ENCODE measurements at places on chromosomes 1 and 21.

GRCh38 chr1:193406901-193407300 is 220.5 kb upstream of the B3GALT2 start:
- DNase-seq, result peak; percentile 81

DNA sequence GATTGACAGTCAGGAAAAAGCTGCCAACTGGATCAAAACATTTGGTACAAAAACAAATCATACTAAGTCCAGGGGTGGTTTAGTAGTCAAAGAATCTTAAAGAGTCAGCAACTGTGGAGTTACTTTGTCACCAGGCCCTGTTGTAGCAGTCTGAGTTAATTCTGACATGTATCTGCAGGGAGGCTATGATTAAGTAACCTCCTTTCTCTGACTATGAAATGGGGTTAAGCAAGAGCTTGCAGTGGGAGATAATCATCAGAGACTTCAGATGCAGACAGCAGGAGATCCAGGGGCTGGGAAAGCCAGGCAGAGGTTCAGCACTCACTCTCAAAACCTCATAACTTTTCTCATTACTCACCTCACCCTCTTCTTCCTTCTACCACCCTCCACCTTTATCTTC is 99.2 kb upstream of the BTG3 start:
- no peak for DNase-seq

DNA sequence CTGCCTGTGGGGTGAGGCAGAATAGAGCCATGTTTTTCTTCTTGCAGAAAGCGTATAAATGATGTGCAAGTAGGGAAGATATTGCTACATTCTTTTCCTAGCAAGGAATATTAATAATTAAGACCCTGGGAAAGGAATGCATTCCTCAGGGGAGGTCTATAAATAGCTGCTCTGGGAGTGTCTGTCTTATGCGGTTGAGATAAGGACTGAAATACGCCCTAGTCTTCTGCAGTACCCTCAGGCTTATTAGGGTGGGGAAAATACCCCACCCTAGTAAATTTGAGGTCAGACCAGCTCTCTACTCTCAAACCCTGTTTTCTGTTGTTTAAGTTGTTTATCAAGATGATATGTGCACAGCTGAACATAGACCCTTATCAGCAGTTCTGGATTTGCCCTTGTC is 155.9 kb upstream of the HMCN1 start:
- DNase-seq, result no peak

DNA sequence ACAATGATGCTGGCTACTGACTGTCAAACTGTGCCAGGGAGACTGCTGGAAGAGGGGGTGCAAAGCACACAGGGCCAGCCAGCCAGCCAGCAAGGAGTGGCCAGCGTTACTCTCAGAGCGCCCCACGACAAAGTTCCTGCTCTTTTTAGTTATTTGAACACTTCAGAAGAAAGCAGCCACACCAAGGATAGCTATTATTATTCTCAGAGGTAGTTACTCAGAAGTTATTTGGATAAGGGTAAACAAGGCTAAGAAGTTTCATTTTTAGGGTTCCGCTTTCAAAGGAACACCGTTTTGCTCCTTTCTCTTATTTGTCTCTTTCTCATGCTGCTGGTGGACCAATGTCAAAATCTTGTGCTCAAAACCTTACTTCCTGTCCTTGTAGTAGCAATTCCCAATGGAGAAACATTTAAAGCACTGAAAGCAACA is 59.9 kb downstream of the VANGL2 start:
- no peak for DNase-seq

- no peak for DNase-seq
These were observed 14.6 kb downstream of the SDC3 start for GRCh38 chr1:30893776-30894507.

DNA sequence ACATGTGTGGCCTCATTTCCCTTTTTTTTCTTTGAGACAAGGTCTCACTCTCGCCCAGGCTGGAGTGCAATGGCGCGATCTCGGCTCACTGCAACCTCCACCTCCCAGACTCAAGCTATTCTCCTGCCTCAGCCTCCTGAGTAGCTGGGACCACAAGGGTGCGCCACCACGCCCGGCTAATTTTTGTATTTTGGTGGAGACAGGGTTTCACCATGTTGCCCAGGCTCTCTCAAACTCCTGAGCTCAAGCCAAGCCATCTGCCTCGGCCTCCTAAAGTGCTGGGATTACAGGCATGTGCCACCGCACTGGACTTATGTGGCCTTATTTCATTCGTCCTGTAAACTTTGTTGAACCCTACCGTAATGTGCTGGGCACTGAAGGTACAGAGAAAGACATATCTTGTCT is 569 bp upstream of the WARS2 start:
- no peak for DNase-seq

DNA sequence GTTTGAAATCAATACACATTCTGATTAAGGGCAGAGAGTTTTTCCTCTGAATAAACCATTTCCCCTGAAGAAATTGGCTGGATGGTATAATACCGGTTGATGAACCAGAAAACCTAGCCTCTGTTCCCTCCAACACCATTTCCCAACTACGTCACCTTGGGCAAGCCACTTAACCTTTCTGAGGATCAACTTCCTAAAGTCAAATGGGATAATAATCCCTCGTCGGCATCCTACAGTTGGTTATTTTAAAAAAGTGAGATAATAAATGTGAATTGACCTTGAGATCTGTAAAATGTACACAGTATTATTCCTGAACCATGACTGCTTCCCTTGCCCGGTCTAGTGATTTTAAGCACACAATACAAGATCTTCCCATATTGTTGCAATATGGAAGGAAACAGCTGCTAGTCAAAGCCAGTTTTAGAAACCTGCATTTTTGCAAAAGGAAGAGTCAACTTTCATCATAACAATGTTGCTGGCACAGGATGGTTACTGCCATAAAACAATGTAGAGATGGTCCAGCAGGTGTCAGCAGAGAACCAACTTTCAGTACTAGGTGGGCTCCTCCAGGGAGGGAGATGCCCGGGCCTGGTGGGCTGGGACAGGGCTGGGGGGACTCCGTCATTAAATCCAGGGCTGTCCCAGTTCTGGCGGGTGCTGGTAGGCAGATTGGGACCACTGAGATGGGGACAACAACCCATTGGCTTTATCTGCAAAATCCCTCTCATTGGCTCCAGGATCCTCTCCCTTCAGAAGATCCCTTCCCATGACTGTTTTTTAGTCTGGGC is 5.2 kb upstream of the HLX start:
- peak; percentile 60 for DNase-seq

DNA sequence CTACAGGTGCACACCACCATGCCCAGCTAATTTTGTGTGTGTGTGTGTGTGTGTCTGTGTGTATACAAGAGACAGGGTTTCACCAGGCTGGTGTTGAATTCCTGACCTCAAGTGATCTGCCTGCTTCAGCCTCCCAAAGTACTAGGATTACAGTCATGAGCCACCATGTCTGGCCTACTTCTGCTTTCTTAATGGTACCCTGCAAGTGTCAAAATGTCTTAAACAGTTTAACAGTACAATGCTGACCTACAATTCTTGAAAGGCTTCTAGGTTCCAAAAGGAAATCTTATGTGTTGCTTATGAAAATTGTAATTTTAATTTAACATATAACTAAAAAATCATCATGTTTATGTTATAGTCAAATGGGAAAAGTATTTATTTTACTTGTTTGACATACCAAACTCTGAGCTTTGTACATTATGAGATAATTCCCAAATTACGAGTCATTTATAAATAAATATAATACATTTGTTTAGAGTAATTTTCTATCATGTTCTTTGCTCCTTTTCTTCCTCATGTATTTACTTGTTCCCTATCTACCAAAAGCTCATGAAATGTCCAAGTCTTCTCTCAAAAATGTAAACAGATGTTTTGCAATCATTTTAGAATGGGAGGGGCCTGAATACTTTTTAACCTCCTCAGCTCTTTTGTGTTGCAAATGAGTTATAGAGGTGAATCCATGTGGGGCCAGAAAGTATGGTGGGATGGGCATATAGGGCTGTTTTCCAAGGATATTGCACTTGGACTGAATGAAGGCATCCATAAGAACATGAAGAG is 8.4 kb upstream of the VCAM1 start:
- no peak for DNase-seq

GRCh38 chr1:54809496-54810074 is 8.5 kb upstream of the TTC22 start:
- no peak for DNase-seq

DNA sequence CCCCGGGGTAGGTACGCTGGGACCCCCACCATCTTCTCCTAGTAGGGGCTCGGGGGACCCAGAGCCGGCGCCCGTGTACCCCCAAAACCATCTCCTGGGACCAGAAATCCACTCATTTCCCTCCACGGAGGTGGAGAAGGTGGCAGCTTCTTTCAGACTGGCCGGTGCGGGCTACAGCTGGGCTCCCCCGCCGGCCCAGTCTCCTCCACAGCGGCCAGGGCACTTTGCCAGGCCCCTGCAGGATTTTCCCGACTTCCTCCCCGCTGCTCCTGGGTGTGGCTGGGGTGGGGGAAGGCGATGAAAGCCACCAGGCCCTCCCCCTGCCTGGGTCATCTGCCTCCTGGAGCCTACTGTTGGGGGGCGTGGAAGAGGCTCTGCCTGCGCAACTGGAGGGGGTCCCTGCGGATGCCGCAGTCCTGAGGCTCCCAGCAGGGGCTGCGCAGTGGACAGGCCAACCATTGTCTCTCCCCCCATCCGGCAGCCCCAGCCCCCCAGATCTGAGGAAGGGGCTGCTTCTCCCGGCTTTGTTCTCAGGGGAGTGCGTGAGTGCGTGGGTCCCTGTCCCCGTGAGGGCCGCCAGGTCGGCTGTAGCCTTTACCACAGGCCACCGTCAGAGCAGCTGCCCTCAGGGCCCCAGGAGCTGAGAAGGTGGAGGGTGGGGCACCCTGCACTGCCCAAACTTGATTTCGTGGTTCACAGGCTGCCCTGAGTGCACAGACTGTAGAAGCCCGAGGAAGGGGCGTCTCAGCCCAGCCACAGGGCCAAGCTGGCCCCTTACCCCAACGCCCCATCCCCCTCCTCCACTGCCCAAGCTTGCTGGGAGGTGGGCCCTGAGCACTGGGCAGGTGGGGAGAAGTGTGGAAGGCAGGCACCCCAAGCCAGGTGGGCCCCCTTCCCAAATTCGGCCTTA is 1.3 kb downstream of the AGRN start:
- DNase-seq, result no peak

DNA sequence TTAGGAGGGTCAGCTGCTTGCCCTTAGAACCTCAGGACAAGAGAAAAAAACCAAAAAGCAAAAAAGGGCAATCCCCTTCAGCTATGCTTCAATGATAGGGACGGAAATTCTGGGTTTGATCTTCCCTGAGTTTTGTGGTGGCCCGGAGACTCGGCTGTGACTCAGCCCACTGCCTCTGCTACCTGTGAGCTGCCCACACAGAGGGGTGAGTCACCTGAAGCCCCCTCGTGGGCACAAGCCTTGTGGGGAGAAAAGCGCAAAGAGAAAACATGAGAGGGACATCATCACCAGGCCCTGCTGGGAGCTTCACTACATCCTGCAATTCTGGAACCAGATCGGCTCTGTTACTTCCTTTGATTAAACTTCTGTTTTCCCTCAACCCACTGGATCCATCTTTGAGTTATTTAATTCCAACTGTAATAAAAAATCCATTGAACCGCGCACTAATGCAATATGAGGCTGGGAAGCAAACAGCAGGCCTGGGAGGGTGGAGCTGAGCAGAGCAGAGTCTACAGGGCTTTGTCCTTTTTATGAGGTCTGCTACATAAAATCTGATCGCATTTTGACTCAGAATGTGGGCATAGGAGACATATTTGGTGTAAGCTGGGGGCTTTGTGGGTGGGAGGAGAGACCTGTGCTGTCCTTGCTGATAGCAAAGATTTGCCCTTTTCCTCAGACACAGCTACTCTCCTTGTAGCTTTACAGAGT is 58.7 kb upstream of the STUM start:
- no peak for DNase-seq

- no peak for DNase-seq
These were observed 42.9 kb downstream of the EXTL2 start for GRCh38 chr1:100851726-100852125.

DNA sequence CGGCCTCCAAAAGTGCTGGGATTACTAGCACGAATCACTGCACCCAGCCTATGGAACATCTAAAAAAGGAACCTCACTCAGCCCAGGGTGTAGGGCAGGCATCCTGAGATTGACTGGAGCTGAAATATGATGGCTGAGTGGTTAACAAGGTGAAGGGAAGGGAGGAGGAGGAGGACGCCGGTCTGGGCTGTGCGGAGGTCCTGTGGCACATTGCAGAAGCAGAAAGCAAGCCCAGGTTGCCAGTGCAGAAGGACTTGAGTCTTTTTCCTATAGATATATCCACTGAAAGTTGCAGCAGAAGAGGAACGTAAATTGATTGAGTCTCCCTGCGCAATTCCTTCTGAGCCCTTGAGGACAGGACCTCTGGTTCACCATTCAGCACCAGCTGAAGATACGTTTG is 1.5 kb upstream of the KIF17 start:
- DNase-seq, result no peak

- DNase-seq, result no peak
These were observed 310.1 kb downstream of the DPYD start for GRCh38 chr1:97610748-97611147.

DNA sequence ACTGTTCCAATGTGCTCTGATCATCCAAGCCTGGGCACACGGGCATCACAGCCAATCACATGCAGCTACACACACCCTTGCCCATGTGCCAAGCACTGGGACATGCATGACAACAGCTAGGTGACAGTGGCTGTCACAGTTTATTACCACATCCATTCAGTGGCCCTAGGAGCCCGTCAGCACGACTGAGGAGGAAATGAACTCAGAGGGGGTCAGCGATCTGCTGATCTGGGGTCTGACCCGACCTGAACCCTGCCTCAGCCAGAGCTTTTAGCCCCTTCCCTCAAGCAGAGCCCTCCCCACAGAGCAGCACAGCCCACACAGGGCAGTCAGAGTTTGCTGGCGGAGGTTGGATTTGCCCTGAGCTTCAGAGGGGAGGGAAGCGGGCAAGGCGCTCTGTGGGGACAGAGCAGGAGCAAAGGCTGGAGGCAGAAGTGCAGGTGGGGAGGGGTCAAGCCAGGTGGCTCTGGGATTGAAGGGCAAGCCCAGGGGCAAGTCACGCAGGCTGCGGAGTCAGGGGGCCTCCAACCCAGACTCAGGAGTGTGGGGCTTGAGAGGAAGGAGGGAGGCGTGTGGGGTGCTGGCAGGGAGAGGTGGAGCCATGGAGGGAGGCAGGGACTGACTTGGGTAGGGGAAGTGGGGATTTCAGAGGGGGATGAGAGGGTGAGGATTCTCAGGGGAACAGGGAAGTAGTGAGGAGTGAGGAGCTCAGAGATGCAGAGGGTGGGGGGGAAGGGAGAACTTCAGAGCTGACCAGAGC is 10.4 kb downstream of the SH3BGRL3 start:
- DNase-seq, result no peak

- no peak for DNase-seq
These were observed 15.5 kb upstream of the CITED4 start for GRCh38 chr1:40877698-40878097.

GRCh38 chr1:180167721-180168467 is 13.2 kb downstream of the QSOX1 start:
- no peak for DNase-seq

DNA sequence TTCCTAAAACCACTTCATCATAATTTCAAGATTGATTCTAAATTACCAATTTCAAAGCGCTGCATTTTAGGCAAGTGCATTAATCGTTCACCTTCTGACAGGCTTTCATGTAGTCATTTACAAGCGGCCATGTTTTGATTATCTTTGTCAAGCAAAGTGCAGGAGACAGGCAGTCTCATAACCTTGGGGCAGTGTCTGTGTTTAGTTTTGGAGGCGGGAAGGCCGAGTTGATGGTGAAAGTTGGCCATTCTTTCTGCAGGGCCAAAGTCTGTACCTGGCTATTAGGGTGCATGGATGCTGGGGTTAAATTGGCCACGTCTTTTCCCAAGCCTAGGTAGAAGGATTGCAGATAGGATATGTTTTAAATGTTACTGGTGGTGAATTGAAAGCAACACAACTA is 2.9 kb downstream of the AGPAT3 start:
- DNase-seq, result no peak

GRCh38 chr21:27062443-27062842 is 95.6 kb upstream of the ADAMTS5 start:
- DNase-seq, result no peak

- DNase-seq, result peak; percentile 79
These were observed 39.4 kb downstream of the TRAPPC10 start for GRCh38 chr21:44051462-44051941.
